NCI-H69 (cell line): ENCODE measurements at places on chromosomes 4 and X.
A peak's percentile ranks its signal among the peaks of the same experiment; 100 is the strongest.

GRCh38 chrX:134570509-134570846 is 87.8 kb downstream of the PLAC1 start:
- peak; percentile 76 for DNase-seq

DNA sequence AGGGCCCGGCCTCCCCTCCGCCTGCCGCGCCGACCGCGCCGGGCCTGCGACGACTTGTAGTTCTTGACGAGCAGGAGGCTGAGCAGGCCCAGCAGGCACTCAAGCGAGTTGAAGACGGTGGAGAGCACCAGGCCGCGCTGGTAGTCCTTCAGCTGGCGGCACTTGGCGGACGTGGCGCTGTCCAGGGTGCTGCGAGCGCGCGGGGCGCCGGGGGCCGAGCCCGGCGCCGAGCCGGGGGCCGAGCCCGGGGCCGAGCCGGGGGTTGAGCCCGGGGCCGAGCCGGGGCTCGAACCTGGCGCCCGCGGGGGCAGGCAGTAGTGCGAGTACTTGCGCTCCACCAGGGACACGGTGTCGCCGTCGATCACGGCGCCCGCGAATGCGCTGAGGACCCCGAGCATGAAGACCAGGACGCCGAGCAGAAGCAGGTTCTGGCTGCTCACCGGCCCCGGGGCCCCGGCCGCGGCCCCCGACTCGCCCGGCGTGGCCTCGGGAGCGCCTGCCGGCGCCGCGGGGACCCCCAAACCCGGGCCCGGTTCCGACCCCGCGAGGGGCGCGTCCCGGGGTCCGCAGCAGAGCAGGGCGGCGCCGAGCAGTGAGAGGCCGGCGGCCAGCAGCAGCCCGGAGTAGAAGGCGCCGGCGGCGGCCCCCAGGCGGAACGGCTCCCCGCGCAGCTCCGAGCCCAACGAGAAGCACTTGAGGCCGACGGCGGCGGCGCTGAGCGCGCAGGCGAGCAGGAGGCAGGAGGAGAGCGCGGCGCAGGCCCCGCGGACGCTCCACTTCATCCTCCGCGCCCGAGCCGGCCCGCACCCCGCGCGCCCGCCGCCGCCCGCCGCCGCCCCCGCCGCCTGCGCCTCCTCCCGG is 584 bp downstream of the TMEM271 start:
- peak; percentile 41 for DNase-seq

DNA sequence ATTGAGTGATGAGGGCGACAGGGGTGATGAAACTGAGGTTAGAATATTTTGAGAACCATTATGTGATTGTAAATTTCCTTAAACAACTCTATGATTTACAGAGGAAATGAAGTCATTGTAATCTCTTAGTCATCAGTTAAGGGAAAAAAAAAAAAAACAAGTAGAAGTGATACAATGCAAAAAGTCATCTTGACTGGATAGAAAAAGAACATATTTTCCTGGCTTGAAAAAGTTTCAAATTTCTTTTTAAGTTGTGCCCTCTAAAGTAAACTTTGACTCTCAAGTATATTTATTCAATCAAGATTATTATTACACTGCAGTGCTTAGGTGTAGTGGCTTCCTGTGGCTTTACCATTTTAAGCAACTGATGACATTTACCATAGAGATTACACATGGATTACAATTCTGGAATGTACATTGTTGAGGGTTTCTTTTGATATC is 40.6 kb downstream of the GABRB1 start:
- no peak for DNase-seq

DNA sequence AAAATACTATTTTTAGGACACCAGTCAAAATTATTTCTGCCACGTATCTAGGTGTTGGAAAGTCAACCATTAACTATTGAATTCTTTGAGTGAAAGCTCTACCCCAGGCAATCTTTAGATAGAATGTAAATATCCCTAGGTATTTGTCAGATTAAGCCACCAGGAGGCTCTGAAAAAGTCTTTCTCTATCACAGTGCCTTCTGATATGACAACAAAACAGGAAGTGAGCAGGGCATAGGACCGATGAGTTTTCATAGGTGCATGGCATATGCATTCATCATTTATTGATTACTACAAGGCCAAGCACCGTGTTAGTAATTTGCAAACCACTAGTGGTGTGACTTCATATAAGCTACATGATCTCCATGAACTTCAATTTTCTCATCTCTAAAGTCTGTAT is 333.6 kb upstream of the F9 start:
- no peak for DNase-seq

DNA sequence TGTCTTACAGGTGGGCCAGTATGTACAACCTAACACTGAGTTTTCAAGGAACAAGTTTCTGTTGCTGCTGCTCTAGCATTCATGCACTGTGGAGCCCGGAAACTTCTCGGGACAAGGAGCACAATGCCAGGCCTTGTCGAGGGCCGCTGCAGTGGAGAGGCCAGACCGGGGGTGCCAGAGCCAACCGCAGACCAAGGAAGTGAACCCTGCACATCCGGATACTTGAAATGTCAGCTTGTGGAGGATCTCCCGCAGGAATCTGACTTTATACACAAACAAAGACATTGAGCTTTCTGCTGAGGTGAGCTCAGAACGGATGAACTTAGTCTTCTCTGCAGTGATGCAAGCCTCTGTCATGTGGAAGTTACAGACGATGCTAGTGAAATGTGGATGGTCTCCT is 99.5 kb downstream of the ZNF827 start:
- DNase-seq: no peak

- DNase-seq: peak; percentile 79
These were observed 25.5 kb downstream of the PALLD start for GRCh38 chr4:168522356-168522755.

- no peak for DNase-seq
These were observed 36.7 kb downstream of the LANCL3 start for GRCh38 chrX:37608156-37608555.

DNA sequence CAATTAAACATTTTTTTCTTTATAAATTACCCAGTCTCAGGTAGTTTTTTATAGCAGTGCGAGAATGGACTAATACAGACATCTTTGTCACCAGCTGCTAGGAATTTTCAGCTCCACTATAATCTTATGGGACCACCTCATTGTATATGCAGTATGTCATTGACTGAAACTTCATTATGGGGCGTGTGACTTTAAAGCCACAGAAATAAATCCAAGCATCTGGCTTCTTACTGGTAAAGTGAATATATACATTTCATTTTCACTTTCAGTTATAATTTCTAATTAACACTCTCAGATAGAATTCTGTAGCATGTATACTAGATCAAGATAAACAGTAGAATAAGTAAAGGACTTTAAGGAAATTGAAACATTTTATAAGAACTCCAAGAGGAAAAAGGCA is 21.9 kb downstream of the IL15 start:
- no peak for DNase-seq

GRCh38 chr4:176150356-176150682 is 45.1 kb downstream of the SPATA4 start:
- peak; percentile 5 for DNase-seq

DNA sequence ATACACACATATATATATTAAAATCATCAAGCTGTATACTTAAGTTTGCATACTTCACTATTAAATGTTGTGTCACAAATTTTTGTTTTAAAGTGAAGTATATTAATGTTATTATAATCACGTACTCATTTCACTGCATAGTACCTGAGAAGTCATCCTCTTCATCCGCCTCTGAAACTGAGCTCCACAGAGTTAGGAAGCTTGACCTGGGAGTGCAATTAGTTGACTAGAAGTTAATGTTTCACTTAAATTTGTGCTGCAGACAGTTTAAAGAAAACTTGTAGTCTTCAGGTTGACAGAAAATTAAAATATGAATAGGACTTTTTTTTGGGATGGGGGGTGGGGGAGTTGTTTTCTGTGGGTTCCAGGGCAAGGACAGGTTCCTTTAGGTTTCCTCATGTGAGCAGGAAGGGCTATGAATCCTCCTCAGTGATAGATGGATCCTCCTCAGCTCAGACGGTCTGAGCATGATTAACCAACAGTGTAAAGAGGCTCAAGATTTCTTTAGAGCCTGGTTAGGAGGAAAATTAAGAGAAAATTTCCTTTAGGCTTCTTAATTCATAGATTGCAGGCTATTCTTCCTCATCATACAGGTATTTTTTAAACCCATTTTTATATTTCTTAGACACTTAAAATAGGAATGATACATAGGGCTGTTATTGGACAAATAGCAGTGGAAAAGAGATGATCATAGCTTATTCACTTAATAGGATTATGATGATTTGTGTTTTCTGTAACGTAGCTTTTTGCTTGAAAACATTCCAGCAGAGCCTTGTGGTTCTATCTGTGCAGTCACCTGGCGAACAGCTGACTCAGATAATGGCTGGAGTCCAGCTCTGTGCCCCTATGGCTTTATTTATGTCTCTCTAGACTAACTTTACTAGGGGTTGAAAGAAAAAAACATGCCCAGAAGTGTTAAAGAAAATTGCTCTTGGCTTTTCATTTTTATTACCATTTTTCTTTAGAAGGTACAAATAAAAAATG is 102.7 kb downstream of the SLC4A4 start:
- no peak for DNase-seq

DNA sequence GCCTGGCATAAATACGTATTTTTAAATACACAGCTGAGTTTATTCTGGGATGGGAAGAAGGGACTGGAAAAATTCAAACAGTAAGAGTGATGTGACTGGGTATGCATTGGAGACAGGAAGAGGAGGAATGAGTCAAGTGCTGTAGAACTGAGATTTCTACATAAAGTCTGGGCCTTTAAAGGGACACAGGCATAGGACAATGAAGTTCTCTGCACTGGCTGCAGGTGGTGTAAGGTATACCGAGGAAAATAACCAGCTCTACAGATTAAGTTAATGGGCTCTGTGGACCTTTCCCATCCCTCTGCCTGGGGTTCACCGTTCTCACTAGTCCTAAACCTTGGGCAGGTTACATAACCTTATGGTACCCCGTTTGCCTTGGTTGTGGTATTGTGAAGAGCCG is 68.7 kb downstream of the DHX15 start:
- DNase-seq: no peak

GRCh38 chr4:114368751-114369150 is 229.9 kb upstream of the UGT8 start:
- no peak for DNase-seq

GRCh38 chrX:154761977-154762536 is 607 bp upstream of the DKC1 start:
- peak; percentile 84 for DNase-seq

DNA sequence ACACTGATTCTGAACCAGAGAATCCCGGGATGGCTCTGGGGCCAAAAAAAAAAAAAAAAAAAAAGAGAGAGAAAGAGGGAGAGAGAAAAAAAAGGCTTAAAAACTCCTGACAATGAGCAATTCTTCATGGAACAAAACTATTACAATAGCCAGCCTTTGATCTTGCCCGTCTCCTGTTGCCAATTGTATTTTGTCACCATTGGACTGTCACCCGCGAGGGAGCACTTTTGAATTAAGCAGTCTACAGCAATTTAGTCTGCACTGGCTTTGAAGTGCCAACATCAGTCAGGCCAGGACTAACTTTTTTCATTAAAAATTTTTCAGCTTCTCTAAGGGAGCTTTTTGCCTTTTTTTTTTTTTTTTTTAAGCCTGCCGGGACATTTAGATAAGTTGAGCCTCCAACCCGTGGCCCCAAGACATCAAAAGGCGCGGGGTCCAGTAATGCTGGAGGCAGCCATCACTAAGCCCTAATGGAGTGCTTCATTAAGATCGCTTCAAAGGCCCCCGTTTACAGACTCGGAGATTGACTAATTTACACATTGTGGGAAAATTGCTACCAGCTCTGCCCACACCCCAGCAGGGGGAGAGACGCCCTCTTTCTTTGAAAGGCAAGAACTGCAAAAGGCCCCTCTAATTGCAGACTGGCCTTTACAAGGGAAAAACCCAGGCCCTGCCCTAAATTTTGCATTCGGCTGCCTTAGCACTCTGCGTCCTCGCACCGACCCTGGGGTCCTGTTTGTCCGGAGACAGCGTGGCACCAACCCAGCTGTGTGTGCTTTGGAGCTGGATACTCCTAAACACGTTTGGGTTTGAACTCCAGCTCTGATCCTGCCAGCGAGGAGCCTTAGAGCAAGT is 98.1 kb upstream of the MSX1 start:
- DNase-seq: peak; percentile 69

- DNase-seq: peak; percentile 64
These were observed 104.3 kb upstream of the RAPGEF2 start for GRCh38 chr4:158998624-158999023.

DNA sequence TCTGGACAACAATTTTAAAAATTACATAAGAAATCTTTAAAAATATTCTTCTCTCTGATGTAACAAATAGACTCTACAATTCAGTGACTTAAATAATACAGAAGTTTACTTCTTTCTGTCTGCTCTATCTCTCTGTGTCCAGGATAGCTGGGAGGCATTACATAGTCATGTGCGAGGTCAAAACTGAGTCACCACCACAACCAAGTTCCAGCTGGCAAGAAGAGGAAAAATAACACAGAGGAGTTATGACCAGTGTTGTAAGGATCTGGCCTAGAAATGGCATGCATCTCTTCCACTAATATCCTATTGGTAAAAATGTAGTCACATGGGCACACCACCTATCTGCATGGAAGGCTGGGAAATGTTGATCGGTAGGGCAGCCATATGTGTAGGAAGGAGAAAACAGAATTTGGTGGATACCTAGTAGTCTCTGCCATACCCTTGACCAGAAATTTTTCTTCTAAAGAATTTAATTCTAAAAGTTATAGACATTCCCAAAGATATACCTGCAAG is 39.4 kb upstream of the WDFY3 start:
- no peak for DNase-seq

DNA sequence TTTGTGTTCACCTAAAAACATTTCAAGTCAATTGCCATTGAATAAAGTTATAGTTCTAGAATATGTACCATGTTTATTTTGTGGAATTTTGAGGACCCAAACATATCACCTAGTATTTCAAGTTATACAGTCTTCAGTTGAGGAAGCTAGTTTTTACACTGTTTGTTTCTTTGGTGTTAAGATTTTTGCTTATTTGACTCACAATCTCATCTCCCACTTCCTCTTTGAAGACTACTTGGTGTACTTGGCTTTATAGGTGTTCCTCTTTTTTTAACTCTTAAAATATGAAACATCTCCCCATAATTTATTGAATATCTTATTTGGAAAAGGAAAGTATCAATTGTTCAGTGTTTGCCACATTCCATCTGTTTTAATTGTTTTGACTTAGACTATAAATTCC is 675.4 kb downstream of the RAPGEF2 start:
- DNase-seq: no peak

DNA sequence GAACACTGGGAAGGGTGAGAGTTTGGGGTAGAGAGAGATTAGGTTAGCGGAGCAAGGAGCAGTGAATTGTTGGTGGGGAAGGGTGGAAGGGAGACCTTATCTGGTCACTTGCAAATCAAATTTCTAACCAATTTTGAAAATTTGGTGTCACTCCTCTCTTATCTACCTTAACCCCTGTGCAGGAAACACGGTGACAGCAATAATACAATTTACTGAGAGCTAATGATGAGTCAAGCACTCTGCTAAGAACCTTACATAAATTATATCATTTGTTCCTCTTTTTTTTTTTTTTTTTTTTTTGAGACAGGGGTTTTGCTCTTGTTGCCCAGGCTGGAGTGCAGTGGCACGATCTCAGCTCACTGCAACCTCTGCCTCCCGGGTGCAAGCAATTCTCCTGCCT is 116.4 kb downstream of the C4orf51 start:
- no peak for DNase-seq

DNA sequence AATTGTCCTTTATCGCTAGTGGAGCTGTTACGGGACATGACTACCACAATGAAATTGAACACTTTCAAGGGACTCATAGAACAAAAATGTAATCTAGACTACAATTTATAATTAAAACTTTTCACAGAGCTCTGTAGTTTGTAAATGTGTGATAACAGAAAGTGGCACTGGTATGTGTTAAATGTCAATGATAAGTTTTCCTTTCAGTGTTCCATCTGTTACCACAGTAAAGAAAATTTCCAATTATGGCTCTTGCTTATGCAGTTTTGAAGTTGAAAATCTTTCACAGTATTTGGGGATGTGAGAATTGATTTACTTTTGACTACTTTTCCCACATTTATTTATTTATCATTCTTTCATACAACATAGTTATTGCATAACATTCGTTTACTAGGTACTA is 40.1 kb upstream of the GUCY1A1 start:
- DNase-seq: no peak
